Esophagus squamous epithelium (tissue), 5 donors: ENCODE measurements at places on chromosomes 4 and X. TPM values are rescaled to one million over a fixed set of nuclear protein-coding genes. Genes with fewer than 3 reads are reported as not detected.

The CFI gene
- 6.1 TPM for total RNA-seq

The NWD2 gene
- 0.22 TPM for total RNA-seq

The DMP1 gene
- total RNA-seq: not detected

The SLC7A11 gene
- total RNA-seq: 9.9 TPM

The CSN1S1 gene
- total RNA-seq: not detected
